ENCODE measurements at places on chromosomes 5 and 9.

- DNase-seq: no peak
These were observed 47.4 kb upstream of the SHC3 start for GRCh38 chr9:89225991-89226471.

DNA sequence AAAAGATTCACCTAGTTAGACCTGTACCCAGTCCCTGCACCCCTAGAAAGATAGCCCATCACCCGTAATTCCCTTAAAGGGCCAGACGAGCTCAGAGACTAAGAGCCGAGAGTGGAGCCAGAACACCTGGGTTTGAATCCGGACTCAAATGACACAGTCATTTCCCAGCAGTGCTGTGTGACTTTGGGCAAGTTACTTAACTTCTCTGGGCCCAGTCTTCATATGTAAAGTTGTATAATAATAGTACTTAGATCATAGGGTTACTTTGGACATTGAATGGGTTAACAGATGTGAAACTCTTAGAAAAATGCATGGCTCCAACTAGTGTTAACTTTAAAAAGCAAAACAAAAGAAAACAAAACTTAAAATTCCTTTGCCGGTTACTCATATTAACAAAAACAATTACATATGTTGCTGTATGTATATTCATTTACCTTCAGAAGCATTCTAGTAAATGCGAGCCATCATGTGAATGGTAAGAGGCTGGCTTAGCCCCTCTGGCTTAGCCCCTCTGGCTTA is 40.4 kb upstream of the RASGRF2 start:
- DNase-seq: no peak

- DNase-seq: no peak
These were observed 81.2 kb upstream of the LMX1B start for GRCh38 chr9:126532489-126532888.

DNA sequence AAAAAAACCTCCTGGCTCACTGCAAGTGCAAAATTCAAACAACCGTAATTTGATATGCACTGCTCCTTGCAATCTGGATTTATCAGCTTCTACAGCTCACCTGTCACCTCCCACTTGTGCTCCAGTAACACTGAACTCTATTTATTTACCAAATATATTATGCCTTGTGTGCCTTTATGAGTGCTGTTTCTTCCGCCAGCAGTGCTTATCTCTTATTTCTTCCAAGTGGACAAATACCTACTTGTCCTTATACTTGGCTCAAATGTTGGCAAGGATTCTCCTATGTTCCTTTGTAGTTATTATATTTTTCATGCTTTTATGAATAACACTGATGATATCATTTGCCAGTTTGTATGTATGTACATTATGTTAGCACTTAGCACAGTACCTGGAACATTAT is 145.7 kb upstream of the ARRDC3 start:
- DNase-seq: no peak

DNA sequence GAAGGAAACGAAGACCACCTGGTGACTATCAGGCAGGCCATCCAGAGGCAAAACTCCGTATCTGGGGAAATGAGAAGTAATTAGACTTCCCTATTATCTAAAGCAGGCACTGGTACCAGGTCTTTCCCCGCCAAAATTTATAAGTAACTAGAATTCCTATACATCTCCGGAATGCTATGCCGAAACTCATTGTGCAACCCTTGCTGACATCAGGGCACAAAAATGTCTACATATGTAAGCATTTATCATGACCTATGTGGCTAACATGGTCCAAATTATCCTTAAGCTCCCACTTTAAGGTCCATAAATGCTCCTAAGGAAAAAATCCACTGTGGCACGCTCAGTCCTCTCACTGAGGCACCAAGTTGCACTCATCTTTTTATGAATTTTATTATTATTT is 17.8 kb downstream of the ACTL7B start:
- no peak for DNase-seq

DNA sequence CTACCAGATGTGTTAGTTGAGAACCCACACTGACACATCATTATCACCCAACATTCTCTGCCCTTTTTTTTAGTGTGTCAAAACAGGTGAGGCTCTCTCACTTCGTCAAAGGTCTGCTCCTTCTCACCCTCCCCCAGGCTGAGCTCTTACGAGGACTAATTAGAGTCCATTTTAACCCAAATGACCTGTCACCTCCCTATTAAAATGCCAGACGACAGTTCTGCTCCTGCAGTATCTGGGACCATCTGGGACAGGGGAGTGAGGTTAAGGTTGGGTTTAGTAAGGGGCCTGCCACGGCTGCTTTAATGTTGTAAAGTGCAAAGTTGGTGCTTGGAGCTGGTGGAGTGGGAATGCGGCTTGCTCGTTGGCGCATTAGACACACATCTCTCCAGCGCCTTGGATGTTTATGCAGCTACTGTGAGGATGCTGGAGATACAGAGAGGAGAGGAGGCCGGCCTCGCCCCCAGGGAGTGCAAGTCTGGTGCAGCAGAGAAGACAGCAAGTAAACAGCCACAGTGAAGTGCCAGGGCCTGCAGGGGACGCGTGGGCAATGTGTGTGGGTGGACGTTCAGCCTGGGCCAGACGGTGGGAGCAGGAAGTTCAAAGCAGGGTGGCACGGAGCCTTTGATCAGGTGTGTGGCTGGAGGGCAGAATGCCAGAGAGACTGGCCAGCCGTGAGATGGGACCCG is 96.2 kb downstream of the C9orf50 start:
- DNase-seq: no peak

- no peak for DNase-seq
These were observed 21.2 kb downstream of the ERMP1 start for GRCh38 chr9:5811751-5812150.

DNA sequence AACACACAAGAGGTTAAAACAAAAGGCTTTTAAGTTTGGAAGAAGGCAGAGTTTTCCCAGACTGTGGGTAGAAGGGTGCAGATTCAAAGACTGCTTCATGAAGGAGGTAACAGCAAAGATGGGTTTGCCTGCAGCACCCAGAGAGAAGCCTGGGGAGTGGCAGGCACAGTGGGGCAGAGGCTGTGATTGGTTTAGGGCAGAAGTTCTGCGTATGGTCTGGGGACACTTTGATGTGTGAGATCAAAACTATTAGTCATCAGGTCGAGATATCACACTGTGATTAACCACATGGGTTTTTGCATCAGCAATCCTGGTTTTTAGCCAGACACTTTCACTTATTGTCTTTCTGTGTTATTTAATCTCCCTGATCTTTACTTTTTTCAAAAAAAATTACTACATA is 188.8 kb upstream of the GLRA1 start:
- no peak for DNase-seq

GRCh38 chr9:127347831-127348776 is 48.9 kb upstream of the SLC2A8 start:
- no peak for DNase-seq

DNA sequence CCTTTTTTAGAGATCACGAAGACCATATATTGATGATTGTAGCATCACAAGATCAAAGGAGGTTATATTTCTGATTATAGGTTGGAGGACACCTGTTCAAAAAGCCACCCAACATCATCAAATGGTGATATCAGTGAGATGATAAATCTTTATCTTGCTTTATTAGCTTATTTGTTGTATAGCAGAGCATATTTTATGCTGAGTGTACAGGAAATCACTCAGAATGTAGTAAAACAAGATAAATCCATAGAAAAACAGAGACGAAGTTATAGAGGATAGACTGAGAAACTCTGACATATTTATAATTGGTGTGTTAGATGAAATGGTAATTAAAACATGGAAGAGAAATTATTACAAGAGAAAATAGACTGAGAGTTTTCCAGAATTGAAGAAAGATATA is 69.8 kb upstream of the DMAC1 start:
- DNase-seq: no peak

DNA sequence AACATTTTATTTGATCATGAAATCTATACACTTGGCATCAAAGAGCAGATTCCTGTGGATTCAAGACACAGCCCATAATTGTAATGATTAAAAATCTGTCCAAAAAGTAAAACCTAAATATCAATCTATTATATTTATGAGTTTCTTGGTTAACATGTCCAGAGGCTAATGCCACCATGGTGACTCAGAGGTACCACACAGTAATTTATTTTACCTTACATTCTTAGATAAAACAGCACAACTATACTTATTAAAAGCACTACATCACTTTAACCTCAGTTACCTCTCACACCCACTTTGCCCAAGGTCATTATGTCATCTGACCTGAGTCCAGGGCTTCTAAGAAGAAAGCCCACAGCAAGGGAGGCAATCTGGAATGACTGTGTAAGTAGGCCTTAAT is 519.2 kb downstream of the RASEF start:
- no peak for DNase-seq

- DNase-seq: no peak
These were observed 91.3 kb downstream of the PRRT1B start for GRCh38 chr9:131636593-131636992.

- DNase-seq: no peak
These were observed 52.5 kb upstream of the PTGS1 start for GRCh38 chr9:122318284-122318683.

GRCh38 chr5:173198049-173198448 is 37.0 kb downstream of the NKX2-5 start:
- no peak for DNase-seq

DNA sequence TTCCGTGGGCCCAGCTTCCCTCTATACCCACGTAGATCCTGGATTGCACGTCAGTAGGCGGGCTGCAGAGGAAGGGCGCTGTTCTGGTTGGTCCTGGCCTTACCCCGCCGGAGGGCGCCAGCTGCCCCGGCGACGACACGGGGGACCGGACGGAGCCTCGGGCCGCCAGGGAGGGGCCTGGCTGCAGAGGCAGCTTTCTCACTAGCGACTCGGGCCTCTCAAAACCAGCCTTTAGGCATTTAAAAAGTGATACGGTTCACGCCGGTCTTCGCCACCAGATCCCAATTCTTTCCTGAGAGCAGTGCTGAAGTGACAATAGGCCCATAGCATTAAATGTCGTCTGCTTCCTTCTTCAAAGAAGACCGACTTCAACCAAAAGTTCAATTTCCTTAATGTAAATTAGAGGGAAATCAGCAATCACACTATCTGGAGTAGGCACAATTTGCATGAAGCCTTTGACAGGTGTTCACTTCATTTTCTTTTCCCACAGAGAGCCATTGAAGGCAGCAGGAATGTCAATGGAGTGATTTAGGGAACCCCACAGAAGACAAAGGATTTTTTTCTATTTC is 17.6 kb upstream of the UBE2D2 start:
- peak; percentile 65 for DNase-seq

DNA sequence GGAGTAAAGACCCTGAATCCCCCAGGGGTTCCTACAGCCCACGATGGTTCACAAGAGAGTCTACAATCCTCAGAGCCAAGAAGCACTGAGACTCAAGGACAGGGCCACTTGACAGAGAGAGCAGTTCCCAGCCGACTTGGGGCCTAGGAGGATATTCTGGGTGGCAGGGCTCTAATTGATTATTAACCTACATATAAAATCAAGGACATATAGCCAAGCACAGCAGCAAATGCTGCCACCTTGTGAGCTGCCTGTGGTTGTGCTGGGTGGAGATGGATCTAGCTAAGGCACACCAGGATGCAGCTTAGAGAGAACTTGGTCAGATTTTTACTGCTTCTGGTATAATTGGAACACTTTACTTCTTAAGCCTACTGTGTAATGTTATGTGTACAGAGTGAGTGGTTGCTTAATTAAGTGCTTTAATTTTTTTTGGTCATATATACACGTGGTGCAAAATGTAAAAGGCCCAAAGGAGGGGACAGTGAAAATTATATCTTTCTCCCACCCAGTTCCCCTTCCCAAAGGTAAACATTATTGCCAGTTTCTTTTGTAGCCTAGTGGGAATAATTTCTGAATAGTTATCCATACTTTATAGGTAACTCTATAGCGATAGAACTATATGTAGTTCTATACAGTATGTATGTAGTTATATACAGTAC is 78.8 kb downstream of the F2RL2 start:
- peak; percentile 27 for DNase-seq

- DNase-seq: no peak
These were observed 102.2 kb downstream of the ADAMTS12 start for GRCh38 chr5:33789567-33789957.

- no peak for DNase-seq
These were observed 375.7 kb upstream of the PRR16 start for GRCh38 chr5:120088412-120088811.

All from stimulated activated naive B cell treated with anti-CD40 and anti-IgM and Interleukin-4, amounts not matched to agents 10 μg/mL and 1 μg/mL and 100 μg/mL, for 72 hours (primary cell).